Suppressor macrophage treated with lipopolysaccharide for 1 hour (primary cell): ENCODE measurements at places on chromosomes 5 and 9.
A peak's percentile ranks its signal among the peaks of the same experiment; 100 is the strongest.

DNA sequence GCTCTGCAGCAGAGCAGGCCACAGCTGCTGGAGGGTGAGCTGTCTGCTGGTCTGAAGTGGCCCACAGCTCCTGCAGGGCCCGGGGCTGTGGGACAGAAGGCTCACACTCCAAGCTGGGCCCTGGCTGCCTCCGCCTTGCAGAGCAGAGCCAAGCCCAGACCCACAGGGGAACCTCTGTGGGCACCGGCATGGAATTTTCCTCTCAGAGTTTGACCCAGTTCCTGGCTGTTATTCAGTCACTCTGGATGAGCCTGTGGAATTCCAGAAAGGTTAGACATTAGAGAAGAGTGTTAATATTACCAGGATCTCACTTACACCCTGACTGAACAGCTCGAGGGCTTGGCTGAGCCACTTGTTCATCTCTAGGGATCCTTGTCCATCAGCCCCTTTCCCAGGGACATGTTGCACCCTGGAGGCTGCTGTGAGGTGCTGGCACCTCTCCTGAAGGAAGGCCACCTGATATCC lies 17.5 kb downstream of the IL9 start:
- no peak for DNase-seq

DNA sequence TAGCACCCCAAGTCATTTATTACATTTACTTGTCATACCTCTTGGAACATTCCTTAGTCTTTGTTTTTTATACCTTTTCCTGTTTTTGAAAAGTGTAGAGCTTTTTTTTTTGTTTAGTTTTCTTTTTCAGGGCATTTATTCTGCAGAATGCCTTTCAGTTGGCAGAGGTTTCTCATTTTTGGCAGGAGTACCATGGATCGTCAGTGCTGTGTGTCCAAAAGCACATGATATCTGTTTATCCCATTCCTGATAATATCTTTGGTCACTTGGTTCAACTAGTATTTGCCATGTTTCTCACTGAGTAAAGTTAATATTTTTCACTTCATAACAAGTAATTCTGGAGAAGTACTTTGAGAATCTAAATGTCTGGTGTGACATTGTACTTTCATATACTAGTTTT lies 10.7 kb downstream of the OGN start:
- no peak for DNase-seq

- DNase-seq, result no peak
Measured at GRCh38 chr5:170336065-170336464, 38.5 kb upstream of the LCP2 start.

- no peak for DNase-seq
Measured at GRCh38 chr9:74281674-74282073, 215.5 kb upstream of the RORB start.

- DNase-seq, result no peak
Measured at GRCh38 chr9:120869726-120870125, 7.3 kb downstream of the PHF19 start.

DNA sequence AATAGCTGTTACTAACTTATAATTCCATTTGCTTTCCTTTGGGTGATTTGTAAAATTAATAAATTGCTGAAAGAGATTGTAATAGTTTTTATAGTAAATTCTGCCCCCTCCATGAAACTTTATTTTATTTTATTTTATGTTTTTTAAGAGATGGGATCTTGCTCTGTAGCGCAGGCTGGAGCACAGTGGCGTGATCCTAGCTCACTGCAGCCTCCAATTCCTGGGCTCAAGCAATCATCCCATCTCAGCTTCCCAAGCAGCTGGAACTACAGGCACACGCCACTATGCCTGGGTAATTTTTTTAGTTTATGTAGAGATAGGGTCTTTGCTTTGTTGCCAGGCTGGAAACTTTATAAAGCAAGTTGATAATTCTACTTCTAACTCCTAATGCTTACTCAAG lies 395 bp downstream of the IL33 start:
- no peak for DNase-seq

GRCh38 chr5:82142928-82143577 lies 135.1 kb downstream of the RPS23 start:
- DNase-seq, result no peak

- DNase-seq, result no peak
Measured at GRCh38 chr9:106305428-106306133, 557.4 kb upstream of the ZNF462 start.

- no peak for DNase-seq
Measured at GRCh38 chr9:74006935-74007334, 490.2 kb upstream of the RORB start.

DNA sequence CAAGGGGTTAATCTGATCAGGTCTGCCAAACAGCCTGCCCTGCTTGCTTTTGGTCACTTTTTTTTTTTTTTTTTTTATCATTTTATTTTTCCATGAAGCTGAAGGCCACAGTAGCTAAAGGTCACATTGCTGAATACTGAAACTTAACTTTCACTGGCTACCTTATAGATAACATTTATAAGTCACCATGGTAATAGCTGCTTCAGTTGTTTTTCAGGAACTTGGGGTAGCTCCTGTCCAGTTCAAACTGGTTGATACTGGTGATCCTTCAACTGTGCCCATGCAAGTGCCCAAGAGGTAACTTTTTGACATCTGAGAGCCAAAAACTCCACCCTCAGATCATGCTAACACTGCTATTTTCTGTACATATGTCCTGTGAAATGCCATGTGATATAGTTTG lies 68.3 kb upstream of the RGS7BP start:
- no peak for DNase-seq

- no peak for DNase-seq
Measured at GRCh38 chr5:57186194-57186593, 12.3 kb downstream of the GPBP1 start.

DNA sequence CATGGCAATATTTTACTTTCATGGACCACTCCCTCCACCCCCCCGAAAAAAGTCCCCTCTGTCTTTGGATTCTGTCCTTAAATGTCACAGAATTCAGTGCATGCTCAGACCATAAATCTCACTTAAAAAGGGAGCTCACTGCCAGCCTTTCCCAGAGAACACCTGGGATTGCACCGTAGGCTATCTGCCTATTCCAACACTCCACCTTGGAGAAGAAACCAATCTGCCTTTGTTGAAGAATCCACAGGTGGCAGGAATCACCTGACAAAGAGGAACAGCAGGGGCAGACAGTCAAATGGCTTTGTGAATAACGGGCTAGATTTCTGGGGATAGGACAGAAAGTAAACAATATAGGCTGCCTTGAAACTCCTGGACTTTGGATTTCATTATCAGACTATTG lies 306.7 kb upstream of the BRINP1 start:
- DNase-seq, result no peak

GRCh38 chr9:127869310-127870152 lies 7.9 kb downstream of the AK1 start:
- DNase-seq, result peak; percentile 96

- DNase-seq, result no peak
Measured at GRCh38 chr9:92480291-92480771, 2.0 kb downstream of the ASPN start.

DNA sequence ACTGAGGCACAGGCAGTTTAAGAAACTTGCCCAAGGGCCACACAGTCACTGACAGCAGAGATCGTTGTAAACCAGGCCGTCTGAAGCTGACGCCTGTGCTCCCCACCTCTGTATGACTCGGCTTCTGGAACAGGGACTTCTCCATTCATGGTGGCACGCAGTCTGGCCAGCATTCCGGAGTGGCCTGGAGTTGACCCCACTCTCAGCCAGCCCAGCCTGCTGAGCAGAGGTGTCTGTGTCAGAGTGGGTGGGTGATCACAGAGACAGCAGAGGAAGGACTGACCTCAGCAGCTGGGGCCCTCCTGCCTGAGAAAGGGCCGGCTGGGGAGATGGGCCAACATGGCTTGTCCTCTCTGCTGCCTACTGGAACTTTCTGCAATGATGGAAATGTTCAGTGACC lies 12.6 kb downstream of the LRSAM1 start:
- peak; percentile 50 for DNase-seq

DNA sequence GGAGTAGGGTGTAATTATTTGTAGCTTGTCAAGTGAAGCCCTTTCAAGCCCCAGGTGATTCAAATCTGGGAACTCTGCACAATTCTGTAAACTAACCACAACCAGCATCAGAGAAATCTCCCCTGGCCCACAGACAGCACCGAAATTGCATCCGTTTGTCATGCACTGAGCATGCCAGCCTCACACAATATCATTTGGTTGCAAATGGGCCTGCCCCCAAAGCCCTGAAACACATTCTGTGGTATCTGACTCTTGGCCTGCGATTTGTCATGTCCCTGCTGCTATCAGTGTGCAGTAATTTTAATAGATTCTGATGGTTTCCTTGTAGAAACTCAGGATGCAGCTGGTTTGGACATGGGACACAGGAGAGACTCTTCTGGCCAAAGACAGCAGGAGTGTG lies 35.3 kb downstream of the SNX24 start:
- DNase-seq, result no peak

GRCh38 chr5:78533356-78533755 lies 115.2 kb downstream of the LHFPL2 start:
- no peak for DNase-seq

DNA sequence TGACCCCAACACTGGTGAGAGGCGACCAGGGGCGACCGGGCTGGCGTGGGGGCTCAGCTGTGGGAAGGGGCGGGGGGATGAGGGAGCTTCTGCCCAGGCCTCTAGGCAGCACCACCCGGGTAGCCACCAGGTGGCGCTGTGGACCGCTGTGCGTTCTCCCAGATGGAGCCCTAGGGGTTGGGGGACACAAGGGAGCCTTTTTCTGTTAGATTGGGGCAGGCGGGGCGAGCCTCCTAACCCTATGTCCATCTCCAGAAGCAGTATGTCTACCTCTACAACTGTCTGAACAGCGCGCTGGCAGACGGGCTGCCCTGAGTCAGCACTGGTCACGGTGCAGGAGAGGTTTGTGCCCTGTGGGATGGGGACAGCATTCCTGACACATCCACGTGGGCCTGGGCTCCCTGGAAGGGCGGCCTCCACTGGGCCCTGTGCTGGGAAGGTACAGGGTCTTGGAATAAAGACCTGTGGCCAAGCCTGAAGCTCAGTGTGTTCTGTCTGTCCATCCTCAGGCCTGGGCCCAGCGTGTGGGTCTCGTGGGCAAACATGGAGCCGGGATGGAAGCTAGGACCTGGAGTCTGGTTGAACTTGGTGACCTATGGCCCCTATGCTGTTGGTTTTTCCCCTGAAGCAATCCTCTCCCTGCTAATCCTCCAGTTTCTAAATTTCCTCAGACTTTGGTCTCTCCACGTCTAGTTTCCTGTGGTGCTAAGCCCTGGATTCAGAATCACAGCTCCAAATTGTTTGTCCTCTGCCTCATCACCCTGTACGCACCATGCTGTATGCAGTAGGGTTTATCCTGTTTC lies 23.1 kb upstream of the SPTLC1 start:
- peak; percentile 73 for DNase-seq

GRCh38 chr9:8346296-8346695 lies 546.7 kb upstream of the DMAC1 start:
- DNase-seq, result no peak

GRCh38 chr9:77015327-77016048 lies 4.0 kb upstream of the FOXB2 start:
- no peak for DNase-seq

GRCh38 chr9:80158554-80159170 lies 586.9 kb downstream of the TLE4 start:
- DNase-seq, result no peak

GRCh38 chr5:103458497-103459040 lies 104.0 kb downstream of the NUDT12 start:
- DNase-seq, result peak; percentile 13

DNA sequence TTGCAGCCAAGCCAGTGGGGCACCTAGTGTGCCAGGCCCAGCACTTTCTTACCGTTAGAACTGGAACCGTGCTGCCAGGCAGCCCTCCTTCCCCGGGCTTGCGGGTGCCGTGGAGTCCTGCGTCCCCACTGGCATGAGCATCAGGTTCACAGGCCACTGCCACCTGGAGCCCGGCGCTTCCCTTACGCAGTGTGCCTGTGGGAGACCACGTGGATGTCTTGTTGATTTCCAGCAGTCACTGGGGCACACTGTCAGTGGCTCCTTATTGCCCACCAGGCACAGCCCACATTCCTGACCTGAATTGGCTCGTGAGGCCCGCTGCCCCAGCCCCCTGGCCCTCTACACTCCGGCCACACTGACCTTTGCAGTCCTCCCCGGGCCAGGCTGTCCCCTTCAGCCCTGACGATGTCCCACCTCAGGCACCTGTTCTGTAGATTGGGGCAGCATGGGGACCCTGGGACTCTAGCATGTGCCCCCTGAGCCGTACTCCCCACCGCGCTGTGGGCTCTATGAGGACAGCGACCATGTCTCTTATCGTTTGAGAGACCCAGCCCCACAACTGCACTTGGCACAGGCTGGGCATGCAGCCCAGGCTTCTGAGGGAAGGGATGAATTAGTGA lies 10.4 kb upstream of the CEL start:
- no peak for DNase-seq

GRCh38 chr5:107074996-107075395 lies 595.7 kb downstream of the EFNA5 start:
- DNase-seq, result no peak

DNA sequence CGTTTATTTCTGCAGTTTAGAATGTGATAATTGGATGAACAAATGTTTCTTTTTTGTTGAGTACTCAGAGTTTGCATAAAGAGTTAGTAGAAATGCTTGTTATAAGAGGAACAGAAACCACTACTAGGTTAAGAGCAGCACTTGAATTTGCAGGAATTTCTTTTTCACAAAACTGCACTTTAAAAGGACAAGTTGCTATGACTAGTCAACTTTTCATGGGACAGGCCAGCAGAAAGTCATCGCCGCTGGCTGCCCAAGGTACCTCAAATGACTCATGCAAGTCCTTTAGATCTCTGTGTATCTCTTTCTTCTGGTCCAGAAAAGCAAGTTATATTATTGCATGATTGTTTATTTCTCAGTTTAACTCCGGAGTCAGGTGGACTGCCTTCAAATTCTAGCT lies 97.3 kb upstream of the HMHB1 start:
- DNase-seq, result peak; percentile 61

GRCh38 chr9:5582835-5583195 lies 46.1 kb upstream of the RIC1 start:
- DNase-seq, result peak; percentile 17

DNA sequence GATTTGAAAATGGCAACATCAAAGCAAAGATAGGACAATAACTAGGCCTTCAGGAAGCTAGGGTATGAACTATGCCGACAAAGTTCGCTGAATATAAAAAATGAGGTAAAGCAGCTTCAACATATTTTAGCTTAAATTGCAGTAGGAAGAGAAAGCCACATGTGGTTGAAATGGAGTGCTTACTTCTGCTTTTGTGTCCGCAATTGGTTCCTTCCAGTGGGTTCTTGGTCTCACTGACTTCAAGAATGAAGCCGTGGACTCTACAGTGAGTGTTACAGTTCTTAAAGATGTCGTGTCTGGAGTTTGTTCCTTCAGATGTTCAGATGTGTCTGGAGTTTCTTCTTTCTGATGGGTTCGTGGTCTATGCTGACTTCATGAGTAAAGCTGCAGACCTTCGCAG lies 95.2 kb downstream of the APTX start:
- DNase-seq, result peak; percentile 68
